ENCODE measurements at places on chromosomes 2 and 18. TPM values are rescaled to one million over a fixed set of nuclear protein-coding genes. Genes with fewer than 3 reads are reported as not detected.

GRCh38 chr2:201827621-201828020 is 21.3 kb downstream of the CDK15 start:
- no peak for DNase-seq

DNA sequence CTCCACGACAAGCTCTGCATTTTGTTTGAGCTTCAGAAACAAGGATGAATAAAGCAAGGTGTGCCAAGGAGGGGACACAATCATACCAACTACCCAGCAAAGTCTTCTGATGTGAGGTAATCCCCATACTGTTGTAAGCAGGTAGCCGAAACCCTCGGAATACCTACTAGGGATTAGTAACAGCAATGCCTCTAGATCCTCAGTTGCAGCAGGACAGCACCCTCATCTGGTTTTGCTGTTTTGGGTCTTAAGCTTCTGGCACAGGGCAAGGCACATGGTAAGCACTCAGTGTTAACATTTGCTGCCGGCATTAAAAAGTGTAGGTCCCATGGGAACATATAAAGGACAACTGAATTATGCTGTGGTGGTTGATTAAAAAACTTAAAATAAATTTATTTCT is 16.0 kb upstream of the LINC00305 start:
- DNase-seq = no peak

DNA sequence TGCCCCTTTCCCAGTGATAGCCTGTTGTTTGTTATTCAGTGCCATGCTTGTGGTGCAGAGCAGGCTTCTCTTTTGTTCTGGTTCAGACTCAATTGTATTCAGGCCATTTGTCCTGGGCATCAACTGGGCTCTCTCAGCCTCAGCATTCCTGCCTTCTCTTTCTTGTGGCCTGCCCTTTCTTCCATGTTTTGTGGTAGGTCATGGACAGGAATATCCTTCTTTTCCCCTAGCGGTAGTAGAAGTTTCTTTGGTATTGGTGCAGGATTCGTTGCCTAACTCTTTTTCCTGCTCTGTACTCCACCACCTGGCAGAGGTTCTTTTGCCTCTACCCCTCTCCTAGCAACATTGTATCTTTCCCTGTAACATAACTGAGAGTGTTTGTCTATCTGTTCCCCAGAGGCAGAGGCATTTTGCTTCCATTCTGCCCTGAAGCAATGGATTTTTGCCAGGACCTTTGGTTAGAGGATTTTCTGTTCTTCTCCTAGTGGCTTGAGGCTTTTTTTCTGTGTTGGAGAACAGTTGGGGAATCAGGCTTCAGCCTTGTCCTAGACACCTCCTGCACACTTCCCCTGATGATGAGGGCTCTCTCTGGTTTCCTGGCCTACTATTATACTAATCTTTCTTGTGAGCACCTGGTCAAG is 68.5 kb downstream of the NCOA1 start:
- DNase-seq = no peak

DNA sequence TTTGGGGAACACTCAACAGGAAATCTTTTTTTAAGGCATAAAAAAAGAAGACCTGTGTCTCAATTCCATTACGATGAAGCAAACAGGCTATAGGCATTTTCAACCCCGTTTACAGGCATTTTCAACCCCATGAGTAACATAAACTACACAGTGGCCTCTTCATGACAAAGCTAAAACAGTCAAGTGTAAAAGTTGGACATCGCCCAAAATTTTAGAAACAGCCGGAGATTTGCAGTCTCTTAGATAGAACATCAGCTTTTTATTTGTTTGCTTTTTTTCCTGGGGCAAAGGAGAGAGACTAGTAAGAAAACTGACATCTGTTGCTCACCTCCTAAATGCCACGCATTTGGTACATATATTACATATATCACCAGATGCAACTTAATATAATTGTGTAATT is 173.7 kb downstream of the CMPK2 start:
- DNase-seq = no peak

DNA sequence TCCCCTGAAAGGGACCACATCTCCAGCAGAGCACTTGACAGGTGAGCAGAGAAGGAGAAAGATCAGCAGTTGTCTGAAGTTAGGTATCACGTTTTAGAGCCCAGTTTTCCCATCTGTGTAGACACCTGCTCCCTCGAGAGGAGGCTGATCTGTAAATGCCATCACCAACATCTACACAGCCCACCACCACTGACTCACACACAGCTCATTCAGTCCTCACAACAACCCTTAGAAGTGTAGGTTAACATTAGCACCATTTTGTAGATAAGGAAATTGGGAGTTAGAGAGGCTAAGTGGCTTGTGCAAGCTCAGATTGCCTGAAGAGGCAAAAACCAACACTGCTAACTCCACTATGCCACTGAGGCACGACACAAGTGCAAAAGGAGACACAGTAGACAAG is 37.2 kb upstream of the STAT1 start:
- DNase-seq = no peak

- no peak for DNase-seq
Observed at GRCh38 chr2:40725040-40725439, 273.1 kb upstream of the SLC8A1 start.

GRCh38 chr2:133218204-133218603 is 350.1 kb downstream of the NCKAP5 start:
- no peak for DNase-seq

- no peak for DNase-seq
Observed at GRCh38 chr2:206354129-206354528, 79.7 kb downstream of the ZDBF2 start.

- no peak for DNase-seq
Observed at GRCh38 chr2:71895320-71896161, 252.1 kb downstream of the CYP26B1 start.

DNA sequence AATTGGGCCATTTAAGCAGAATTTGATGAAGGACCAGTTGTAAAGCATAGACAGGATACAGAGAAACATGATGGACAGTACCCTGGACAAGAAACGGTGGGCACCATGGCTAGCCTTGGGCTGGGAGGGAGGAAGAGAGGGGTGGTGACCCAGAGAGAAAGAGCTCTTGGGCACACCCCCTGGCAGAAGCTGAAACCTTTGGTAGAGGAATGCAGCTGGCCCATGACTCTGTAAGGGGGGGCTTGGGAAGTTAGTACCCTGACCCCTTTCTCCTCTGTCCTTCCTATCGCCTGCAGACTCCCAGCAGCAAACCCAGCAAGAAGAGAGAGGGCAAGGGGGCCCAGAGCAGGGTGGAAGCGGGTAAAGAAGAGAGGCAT is 32.6 kb downstream of the MRPL44 start:
- DNase-seq = no peak

DNA sequence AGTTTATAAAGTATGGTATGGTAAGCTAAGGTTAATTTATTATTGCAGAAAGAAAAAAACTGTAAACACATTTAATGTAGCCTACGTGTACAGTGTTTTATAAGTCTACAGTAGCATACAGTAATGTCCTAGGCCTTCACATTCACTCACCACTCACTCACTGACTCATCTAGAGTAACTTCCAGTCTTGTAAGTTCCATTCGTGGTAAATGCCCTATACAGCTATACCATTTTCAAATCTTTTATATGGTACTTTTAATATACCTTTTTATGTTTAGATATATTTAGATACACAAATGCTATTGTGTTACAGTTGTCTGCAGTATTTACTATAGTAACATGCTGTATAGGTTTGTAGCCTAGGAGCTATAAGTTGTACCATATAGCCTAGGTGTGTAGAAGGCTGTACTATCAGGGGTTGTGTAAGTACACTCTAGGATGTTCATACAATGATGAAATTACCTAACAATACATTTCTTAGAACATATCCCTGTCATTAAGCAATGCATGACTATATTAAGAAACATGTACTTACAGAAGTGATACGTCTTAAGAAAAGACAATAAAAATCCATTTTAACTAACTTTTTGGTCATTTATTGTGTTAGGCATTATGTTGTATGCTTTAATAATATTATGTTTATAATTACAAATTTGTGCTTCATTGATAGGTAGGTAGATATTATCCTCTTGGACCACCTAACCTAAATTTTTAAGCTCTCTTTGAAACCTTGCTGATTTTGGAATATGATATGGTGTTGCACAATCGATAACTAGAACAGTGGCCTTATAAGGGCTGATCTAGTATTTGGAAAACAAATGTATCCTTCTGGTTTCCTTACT is 51.9 kb downstream of the VRK2 start:
- DNase-seq = no peak

GRCh38 chr2:170929686-170930050 is 615 bp downstream of the GORASP2 start:
- no peak for DNase-seq

- DNase-seq = peak; percentile 77
Observed at GRCh38 chr2:43059183-43059897, 167.1 kb downstream of the ZFP36L2 start.

DNA sequence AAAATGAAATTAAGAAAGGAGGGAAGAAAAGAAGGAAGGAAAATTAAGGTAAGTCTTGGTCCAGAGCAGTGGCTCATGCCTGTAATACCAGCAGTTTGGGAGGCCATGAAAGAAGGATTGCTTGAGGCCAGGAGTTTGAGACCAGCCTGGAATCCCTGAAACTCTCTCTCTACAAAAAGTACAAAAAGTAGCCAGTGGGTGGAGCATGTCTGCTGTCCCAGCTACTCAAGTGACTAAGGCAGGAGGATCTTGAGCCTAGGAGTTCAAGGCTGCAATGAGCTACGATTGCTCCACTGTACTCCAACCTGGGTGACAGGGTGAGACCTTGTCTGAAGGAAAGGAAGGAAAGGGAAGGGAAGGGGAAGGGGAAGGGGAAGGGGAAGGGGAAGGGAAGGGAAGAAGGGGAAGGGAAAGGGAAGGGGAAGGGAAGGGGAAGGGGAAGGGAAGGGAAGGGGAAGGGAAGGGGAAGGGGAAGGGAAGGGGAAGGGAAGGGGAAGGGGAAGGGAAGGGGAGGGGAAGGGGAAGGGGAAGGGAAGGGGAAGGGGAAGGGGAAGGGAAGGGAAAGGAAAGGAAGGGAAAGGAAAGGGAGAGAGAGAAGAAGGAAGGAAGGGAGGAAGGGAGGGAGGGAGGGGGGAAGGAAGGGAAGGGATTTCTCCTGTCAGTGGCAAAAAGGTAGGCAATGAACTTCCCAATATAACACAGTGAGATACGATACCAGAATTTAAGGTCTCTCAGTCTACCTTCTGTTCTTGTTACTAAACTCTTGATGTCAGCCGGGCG is 412.8 kb downstream of the CMPK2 start:
- no peak for DNase-seq

GRCh38 chr2:2116657-2117056 is 214.4 kb downstream of the MYT1L start:
- no peak for DNase-seq

GRCh38 chr2:106138543-106139237 is 55.4 kb downstream of the UXS1 start:
- DNase-seq = no peak

- DNase-seq = no peak
Observed at GRCh38 chr18:46573156-46573555, 83.9 kb downstream of the LOXHD1 start.

DNA sequence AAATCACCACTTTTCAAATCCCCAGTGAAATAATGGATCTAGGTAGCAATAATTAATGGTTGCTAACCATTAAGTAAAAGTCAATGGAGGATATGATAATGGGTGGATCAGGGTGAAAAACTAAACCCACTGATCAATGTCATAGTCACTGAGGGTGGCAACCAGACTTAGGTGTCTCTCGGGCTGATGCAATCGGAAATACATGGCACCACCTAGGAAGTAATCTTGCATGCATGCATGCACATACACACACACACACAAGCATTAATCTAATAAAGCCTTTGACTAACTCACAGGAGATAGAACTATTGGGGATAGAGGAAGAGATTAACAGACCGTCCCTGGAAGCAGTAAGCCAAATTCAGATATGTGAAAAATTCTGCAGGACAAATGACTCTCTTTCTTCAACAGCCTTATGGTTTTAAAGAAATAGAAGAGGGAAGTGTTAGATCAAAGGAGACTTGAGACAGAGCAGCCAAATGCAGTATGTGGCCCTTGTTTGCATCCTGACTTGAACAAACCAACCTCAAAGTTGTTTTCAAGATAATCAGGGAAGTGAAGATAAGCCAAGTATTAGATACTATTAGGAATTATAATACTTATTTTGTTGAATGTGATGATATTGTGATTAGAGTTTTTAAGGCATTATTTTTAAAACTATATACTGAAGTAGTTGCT is 186.0 kb upstream of the RMP24 start:
- no peak for DNase-seq

- no peak for DNase-seq
Observed at GRCh38 chr2:179273461-179273962, 8.9 kb upstream of the SESTD1 start.

DNA sequence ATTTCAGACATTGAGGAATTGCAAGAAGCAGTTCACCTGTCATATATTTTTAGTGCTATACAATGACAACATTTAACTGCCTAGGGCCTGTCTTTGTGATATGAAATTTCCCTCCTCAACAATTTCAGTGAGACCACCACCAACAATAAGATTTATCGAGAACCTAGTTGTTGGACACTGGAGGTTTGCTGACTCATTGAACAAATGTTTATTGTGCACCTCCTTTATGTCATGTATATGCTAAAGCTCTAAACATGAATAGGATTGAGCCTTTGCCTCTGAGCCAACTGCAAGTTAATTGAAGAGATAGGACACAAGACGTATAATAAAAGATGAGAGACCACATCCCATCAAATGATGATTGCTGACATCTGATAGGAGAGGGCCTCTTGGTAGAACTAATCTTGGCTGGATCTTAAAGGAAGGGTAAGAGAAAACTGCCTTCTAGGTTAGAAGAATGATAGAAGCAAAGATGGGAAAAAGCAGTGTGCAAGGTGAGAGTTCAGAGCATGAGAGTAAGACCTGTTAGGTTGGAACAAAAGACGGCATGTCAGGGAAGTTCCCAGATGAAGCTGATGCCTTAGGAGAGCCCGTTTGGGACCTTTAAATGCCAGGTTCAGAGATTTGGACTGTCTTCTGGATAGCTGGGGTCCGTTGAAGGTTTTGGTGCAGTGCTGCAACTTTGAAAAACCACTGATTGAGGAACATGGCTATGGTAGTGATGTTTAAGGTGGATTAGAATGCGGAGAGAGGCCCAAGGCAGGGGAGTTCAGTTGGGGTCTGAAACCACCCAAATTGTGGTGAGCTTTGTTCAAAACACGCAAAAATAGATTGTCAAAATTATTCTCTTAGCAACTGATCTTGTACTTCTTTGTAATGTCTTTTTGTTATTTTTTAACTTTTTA is 133.0 kb upstream of the EML6 start:
- DNase-seq = no peak

DNA sequence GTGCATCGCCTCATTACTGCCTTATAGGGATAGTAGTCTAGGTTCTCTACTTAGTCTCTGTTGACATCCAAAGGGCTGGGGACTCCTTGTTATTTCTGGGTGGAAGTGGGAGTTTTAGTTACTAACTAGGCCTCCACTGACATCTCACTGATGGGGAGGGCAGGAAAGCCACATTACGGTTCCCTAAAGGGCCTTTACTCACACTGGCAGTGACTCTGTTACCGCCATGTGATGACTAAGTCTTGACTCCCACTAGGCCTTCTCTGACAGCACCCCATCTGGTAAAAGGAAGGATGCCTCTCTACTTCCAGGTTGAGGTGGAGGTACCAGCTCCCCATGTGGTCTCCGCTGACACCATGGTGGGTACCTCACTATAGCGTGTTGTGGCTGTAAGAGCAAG is 14.0 kb upstream of the BCL2L11 start:
- DNase-seq = no peak

Gene IL36G
- not detected for total RNA-seq

Gene BMP10
- not detected for total RNA-seq

Gene NPPC
- total RNA-seq = not detected

Gene ZC3H6
- total RNA-seq = 29.1 TPM

Gene DYNAP
- total RNA-seq = not detected

All from naive thymus-derived CD8-positive, alpha-beta T cell (primary cell).